HTR-8/SVneo (cell line): ENCODE measurements at places on chromosomes 4 and X.

DNA sequence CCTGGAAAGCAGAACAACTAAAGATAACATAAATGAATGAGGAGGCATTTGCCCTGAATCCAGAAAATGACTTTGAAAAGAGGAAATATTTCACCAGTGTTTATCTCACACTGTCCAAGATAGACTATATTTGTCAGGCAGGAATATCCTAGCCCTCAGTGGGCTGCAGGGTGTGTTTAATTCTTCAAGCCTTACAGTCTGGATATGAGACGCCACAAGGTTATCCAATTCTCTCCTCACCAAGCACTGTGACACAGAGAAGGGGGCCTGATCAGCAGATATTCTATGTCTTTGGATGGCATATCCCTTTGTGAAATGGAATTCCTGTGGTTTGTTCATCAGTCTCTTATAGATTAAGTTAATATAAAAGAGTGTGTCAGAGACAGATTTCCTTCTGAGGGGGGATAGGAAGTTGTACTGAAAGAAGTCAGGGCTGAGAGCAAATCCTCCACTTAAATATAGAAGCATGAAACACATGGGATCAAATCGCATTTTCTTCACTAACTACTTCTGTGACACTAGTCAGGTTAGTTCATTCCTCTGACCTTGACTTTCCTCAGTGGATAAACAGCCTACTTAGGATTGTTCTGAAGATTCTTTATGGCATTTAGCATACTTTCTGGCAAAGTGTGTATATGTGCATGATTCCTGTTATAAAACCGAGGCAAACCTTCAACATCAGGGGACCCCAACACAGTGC is 6.8 kb upstream of the G3BP2 start:
- DNase-seq: no peak

DNA sequence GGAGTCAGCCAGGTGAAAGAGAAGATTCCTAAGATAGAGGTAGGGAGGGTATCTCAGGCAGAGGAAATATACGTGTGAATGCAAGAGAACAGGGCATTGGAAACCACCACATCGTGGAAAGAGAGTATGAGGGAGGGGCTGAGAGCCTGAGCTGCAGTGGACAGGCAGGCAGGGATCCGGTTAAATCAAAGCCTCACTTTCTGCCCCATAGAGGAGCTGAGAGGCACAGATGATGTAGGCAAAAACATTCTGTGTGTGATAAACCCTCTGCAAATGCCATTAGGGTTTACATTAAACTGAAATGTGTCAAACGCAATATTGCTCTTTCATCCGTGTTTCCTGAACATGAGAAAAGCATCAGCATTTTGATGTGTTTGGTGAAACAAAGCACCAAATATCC is 298.1 kb upstream of the TAPT1 start:
- DNase-seq: no peak

GRCh38 chr4:145541346-145541745 is 59.7 kb downstream of the SMAD1 start:
- no peak for DNase-seq

GRCh38 chrX:13219991-13220764 is 99.7 kb downstream of the ATXN3L start:
- no peak for DNase-seq

DNA sequence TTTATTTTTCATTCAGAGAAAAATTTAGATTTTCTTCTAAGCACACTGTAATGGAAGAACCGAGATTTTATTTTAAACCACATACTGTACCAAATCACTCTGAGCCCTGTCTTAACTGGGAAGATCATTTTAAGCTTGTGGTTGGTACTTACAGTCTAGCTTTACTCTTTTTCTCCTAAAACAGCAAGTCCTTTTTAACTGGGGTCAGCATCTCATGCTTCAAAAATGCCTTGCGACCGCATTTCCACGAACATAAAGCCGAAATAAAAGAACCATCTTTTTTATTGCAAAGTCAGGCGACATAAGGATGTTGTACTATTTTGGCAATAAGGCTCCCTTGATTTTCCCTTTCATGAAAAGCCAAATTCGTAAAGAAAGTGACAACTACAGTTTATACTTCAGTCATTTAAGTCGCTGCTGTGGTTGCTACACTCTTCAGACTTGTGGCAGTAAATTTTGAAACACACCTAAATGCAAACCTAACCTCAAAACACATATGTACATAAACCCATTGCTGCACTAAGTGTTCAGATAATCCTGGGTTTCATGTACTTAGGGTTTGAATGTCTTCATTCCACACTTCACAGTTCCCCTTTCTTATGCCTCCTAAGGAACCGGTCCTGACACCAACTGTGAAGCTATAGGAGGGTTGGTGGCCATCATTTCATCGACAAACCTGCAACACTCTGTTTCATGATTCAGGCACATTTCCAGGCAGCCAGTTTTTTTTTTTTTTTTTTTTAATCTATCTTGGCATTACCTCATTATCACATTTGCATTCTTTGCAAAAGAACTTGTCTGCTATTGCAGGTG is 3.0 kb downstream of the STOX2 start:
- no peak for DNase-seq

DNA sequence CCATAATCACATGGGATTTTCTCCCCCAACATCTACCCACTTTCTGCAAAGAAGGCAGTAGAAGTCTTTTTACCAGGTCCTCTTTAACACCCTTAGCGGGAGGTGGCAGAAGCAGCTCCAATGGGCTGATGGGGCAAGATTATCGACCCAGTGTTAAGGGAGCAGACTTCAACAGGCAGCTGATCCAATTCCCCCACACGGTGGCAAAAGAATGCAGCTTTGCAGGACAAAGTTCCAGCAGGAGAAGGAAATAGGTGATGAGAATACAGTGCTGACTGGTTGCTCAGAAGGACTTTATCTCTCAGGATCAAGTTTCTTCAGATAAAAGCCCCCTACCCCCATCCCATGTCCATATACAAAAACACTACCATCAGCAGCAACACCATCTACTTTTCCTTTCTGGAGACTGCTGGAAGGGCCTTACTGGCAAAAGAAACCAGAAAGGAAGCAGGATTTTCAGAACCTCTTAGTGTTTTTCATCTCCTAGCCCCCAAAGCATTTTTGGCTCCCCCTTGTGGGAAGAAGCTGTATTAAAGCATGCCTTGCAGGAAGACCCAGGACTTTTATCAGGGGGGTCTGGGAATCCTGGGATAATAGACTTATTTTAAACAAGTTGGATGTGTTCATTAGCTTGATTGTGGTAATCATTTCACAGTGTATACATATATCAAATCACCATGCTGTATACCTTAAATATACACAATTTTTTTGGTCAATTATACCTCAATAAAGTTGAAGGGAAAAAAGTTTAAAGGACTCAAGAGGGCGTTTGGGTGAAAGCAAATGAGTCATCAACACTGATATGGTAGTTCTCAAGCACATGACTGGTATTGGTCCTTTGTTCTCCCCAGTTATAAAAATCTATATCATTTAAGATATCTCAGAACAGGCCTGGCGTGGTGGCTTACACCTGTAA is 146.4 kb downstream of the GPC3 start:
- DNase-seq: peak; percentile 1

DNA sequence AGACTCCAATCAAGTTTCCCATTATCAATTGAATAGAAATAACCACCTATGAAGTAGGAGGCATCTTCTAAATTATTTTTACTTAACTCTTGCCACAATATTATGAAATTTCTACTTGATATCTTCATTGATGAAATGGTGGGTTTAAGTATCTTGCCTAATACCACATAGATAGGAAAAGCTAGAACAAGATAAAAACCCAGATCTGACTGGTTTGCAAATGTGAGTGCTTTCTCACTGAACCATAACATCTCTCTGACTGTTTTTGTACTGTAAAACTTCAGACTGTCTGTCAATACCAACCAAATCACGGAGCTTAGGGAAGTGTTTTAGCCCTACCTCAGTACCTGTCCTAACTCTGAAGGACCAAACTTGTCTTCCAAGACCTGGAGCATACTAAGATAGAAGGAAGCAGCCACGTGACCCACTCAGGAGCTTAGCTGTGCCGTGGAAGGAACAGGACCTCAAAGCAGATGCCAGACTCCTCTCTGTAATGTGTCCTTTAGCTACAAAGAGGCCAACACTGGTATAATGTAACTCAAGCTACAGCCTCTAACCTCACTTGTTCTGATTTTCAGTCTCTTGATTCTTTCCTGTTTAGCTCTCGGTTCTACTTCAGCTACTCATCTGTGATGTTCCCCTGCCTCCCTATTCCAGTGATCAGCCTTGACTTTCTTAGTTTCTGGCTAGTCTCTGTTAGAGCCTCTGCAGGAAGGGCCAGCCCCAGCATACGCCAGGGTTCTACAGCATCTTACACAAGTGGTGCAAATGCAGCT is 84.4 kb downstream of the LRP2BP start:
- no peak for DNase-seq

DNA sequence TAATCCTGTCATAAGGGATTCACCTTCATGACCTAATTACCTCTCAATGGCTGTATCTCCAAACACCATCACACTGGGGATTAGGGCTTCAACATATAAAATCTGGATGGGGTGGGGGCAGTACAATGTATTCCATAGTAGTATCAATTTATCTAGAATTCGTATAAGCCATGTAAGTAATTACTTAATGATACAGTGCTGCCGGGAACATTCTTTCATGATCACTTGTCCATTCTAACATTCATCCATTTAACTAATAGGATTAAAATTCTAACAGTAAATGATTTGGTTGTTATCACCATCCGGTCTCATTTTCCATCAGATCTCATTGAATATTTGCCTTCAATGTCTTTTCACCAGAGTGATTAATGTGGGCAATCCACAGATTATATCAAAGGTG is 1620.9 kb upstream of the TENM3 start:
- no peak for DNase-seq

DNA sequence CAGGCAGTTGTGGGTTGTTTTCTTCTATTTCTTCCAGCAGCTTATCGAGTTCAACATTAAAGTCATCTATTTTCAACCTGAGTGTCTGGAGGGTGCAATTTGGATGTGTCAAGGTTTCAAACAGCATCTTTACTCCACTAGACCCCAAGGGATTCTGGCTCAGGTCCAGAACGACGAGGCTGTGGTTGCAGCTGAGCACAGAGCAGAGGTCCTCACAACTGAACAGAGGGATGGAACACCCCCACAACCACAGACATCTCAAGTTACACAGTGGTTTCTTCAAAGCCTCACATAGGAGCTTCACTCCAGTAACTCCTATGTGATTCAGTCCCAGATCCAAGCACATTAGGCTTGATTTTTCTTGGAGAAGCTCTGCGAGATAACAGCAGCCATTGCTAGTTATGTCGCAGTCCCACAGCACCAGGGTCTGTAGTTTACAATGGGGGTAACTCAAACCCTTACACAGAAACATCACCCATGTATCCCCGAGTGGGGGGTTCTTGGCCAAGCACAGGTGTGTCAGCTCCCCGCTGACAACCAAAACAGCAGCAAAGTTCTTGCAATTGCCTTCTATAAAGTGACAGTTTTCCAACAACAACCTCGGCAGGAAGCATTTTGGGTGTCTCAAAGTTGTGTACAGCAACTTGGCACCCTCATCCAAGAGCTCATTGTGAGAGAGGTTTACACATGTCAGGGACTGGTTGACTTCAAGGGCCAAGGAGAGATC is 2.8 kb downstream of the NLRP2B start:
- DNase-seq: no peak

DNA sequence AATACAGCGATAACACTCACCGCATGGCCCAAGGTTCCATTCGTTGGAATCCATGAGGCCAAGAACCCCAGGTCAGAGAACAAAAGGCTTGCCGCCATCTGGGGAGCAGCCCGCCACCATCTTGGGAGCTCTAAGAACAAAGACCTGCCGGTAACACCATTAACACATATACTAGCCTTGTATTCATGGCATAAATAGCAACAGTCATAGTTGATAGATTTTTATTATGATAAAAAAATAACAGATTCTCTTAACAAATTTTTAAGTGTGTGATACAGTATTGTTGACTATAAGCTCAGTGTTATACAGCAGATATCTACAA is 309.4 kb downstream of the GLUD2 start:
- DNase-seq: no peak

GRCh38 chrX:153494541-153495361 is at the start of gene BGN:
TSS of gene BGN (plus strand) at chrX:153494980. CDS start at chrX:153504632, 9,652 bp downstream.
- peak; percentile 41 for DNase-seq

DNA sequence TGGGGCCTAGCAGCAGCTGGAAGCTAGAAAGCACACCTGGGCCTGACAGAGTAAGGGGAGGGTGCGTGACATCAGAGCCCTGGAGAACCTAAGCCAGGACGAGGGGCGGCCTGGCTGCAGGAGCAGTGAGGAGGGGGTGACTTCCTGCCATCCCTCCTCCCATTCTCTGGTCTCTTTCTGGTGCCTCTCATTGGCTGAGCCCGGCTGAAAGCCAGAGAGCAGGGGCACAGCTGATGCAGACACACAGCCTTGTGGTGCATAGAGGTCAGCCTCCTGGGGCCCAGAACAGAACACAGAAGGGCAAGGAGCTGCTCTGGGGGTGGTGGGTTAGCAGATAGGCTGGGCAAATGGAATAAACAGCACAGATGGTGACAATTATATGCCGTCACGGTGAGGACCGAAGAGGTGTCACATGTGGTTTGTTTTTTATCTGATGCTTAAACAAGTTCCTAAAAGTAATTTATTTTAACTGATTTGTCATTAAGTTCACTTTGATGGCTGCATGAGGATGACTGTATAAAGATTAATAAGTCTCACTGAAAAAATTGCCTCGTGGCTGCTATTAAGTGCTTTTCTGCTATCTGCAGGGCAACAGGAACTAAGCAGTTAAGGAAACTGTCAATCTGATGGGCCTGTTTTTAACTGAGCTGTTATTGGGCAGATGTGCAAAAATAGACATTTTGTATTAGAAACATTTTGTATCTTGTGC is 102.0 kb downstream of the FNIP2 start:
- DNase-seq: no peak

GRCh38 chr4:152415980-152416379 is 119.9 kb downstream of the FBXW7 start:
- DNase-seq: peak; percentile 13

DNA sequence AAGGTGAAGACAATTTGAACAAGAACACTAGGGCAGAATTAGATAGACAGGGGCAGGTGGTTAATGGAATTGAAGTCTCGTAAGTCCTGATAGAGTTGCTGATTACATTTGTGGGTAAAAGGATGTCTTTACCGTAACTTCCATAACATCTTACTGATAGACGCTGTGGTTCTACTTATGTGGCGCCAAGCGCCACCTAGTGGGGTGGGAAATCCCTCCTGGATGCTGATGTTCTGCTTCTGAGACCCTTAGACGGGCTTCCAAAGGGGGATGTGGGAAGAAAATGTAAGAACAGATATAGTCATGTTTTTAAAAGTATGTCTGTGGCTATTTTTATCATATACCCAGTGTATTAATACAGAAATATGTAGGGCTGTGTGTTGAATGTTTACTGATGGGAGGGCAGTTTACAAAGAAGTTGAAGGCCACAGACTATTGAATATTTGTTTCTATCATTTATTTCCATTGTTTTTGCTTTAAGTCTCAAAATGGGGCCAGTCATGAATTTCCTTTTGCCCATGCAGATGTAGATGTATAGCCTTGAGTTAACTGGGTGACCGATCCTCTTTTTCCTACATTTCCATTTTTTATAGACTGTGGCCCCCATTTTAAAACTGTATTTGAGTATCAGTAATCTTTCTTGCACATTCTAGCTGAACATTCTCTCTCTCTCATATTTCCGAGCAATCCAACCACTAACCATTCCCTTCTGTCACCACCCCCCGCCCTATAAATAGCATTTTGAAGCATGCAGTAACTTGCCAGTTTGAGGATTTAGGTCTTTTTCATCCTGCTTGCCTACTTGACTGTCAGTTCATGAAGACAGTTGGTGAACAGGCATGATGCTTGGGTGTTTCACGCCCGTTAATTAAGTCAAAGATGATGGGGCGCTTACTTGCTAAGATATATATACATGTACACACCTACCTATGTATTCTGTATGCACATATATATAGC is 12.1 kb upstream of the TLR8 start:
- DNase-seq: peak; percentile 59

- DNase-seq: no peak
Observed at GRCh38 chr4:140523370-140523856, 555 bp upstream of the ELMOD2 start.
